ENCODE measurements at places on chromosomes 4 and X.

DNA sequence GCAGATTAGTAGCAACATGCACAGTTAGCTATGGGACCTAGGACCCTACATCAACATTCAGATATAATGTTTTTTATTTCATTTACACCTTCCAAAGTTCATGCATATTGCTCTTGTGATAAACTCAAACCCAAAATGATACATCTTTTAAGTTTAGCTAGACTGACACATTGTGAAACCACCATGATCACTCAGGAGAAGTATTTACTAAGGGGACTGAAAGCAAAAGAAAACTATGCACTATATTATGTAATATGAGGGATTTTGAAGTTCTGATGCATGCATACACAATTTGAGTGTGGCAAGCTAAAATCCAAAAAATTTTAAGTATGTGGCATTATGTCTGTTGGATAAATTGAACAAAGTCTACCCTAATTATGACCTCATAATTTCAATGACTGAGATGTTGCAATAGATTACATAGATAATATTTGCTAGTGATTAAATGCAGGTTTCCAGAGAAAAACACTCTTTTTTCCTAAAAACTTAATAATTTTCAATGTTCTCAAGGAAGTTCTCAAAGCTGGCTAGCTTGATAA is 914.8 kb upstream of the GRIA3 start:
- no peak for DNase-seq

DNA sequence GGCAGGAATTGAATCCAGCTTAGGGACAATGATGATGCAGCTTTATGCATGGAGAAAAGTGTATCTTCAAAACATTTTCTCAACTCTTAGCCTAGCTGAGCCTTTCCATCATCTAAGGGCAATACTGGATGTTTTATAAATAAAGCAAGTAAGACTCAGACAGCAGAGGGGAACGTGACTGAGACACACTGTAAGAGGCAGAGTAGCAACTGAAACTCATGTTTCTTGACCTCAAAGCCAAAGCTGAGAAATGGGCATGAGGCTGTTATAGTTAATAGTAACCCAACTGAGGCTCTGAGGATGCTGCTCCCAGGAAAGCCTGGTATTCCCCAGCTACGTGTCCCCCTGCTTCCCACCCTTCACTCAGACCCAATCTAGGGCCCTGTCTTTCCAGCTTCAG is 44.6 kb downstream of the ARHGEF9 start:
- DNase-seq: no peak

GRCh38 chr4:101414496-101414895 is 67.2 kb upstream of the PPP3CA start:
- no peak for DNase-seq

- DNase-seq: peak; percentile 6
Measured at GRCh38 chr4:71765350-71765749, 18.5 kb downstream of the GC start.

GRCh38 chr4:53924333-53925049 is 139.9 kb downstream of the CHIC2 start:
- no peak for DNase-seq

- peak; percentile 87 for DNase-seq
Measured at GRCh38 chrX:46589977-46590723, 16.6 kb downstream of the CHST7 start.

DNA sequence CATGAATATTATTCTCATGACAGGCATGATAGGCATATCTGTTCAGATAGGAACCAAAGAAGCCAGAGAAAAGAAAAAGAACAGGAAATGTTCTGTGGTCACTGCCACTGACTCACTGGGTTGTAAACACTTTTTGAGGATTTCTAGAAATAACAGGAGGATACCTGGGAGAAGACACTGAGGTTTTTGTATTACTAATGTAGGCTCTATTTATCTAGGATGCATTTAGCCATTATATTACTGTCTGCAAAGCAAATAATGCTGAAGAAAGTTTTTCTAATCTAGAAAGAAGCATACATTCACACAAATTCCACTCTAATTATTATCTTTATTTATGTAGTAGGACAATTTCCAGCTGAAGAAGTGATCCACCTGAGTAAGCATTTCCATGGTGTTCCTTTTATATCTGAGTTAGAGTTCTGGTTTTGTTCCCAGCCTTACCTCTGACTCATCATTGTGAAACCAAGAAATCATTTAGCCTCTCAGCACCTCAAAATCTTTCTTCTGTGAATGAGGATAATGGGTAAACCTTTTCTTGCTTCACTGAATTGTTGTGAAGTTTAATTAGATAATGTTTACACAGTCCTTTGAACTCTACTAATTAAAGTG is 40.2 kb upstream of the EPGN start:
- peak; percentile 84 for DNase-seq

- no peak for DNase-seq
Measured at GRCh38 chrX:115897956-115898355, 272.6 kb upstream of the AGTR2 start.

GRCh38 chrX:13009273-13009672 is 34.4 kb downstream of the TMSB4X start:
- peak; percentile 79 for DNase-seq

GRCh38 chr4:76954489-76954888 is 4.9 kb downstream of the SEPTIN11 start:
- DNase-seq: no peak

DNA sequence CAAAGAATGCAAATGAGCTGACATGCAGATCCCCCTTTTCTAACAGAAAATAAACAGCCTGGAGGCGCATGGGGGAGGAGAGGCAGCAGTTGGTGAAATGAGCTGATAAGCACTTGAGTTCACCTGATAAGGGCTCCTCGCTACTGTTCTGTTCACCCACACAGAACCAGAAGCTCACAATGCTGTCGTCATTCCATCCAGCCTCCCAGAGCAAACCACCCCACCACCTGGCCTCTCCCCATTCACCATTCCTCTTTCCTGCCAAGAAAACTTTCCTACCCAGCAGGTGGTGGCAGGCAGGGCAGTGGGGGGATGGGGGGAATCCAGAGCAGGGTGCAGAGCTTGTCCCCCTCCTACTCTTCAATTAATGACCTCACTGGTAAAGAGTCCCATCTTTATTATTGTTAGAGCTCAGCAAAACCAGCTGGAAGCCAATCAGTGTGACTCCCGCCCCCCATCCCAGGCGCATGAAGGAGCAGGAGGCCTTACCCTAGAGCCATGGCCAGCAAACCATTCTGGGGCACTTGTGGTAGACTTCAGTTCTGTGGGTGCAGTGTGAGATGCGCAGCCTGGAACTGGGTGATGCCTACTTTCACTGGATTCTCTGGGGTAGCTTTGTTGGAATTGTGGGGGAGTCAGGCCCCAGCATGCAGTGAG is 350.3 kb downstream of the ZIC3 start:
- no peak for DNase-seq

DNA sequence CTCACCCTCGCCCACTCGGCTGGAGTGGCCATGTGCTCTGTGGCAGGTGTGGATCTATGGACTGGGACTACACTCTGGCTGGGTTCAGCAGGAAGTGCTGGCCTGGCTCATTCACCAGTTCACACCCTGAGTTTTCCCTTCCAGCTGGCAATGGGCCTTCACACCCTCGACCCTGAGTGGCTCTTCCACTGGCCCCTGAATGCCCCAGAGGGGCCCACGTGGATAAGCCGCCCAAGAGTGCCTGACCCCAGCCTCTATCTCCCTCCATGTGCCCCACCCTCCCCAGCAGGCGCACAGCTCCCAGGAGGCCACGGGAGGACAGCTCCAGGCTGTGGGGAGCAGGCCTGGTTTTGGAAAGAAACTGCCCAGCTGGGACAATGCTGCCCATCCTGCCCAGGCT is 234.1 kb downstream of the AFAP1 start:
- DNase-seq: no peak

- DNase-seq: peak; percentile 80
Measured at GRCh38 chr4:141307241-141307689, 86.6 kb downstream of the ZNF330 start.

DNA sequence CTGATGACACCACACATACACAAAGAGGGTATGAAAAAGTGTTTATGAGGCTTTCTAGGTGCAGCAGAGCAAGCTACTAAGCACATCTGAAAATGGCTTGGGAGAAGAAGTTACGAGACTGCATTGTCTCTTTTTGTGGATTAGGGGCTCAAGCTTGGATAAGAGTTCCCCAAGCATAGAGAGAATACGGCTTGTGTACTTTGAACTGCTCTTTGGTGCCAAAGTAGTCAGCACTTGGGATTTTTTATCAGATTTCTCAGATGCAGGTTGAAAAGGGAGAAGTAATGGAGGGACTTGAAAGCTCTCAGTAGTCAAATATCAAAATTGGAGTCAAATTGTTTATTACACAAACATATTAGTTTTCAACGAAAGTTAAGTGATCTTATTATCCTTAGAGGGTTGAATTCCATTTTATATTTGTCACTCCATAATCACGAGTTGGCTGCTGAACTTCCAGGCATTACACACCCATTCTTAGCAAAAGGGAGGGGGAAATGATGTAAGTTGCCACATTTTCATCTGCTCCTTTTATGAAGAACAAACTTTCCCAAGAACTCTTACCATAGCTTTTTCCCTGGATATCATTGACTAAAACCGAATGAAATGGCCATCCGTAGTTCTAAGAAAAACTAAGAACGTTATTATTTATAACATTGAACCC is 1904.9 kb downstream of the PCDH7 start:
- DNase-seq: no peak

DNA sequence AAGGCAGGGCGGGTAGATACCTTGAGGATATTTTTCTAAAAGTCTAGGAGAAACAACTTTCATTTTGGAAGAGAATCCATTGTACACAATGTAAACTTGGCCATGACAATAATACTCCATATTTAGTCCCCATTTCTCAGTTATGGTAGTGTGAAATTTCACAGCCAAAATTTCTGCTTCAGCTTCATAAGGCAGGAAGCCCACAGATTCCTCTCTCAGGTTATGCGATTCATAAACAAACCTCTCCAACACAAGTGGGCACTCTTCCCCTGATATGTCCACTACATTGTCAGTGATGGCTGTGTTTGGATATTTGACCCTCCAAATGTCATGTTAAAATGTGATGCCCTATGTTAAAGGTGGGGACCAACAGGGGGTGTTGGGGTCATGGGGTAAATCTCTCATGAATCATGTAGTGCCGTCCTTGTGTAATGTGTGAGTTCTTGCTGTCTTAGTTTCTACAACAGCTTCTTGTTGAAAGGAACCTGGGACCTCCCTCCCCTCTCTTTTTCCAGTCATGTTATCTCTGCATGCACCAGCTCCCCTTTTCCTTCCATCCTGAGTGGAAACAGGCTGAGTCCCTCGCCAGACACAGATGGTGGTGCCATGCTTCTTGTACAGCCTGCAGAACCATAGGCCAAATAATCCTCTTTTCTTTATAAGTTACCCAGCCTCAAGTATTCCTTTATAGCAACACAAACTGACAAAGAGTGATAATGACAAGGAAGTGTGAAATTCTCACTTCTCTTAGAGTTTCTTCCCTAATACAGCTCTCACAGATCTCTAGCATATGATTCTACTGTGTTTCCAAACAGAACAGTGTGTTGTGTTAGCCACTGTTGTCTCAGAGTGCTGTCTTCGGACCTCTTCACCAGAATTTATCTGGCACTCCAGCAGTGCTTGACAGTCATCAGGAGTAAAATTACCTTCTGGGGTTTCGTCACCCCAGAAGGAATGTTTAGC is 598.4 kb upstream of the GNPDA2 start:
- no peak for DNase-seq

DNA sequence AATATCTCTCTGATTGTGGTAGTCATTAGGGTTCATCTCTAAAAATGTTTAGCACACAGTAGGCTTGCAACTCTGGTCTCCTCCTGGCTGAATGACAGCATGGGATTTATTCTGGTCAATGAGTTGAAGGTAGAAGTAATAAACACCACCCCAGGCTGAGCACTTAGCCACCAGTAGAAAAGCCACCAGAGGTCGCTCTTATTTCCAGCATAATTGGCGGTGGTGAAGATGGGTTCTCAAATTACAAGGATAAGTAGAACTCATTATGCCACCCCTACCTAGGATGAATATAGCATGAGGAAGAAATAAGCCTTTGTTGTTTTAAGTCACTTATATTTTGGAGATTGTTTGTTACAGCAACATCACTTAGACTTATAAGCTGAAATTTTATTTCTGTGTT is 302.7 kb downstream of the GPM6A start:
- no peak for DNase-seq

DNA sequence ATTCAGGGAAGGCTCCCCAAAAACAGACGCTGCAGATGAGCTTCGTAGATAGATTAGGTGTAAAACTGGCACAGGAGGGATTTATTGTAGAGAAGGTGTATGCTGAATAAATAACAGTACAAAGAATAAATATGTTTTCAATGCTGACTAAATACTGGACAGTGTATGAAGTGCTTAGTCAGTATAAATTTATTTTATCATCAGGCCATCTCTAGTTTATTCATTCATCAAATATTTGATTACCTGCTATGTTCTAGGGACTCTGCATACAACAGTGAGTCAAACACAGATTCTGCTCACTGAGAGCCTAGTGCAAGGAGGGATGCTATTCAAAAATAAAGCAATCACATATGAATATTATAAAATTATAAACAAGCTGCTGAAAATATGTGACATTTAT is 63.6 kb upstream of the TSPAN5 start:
- DNase-seq: peak; percentile 41

GRCh38 chr4:66073961-66074360 is 403.7 kb upstream of the EPHA5 start:
- no peak for DNase-seq

DNA sequence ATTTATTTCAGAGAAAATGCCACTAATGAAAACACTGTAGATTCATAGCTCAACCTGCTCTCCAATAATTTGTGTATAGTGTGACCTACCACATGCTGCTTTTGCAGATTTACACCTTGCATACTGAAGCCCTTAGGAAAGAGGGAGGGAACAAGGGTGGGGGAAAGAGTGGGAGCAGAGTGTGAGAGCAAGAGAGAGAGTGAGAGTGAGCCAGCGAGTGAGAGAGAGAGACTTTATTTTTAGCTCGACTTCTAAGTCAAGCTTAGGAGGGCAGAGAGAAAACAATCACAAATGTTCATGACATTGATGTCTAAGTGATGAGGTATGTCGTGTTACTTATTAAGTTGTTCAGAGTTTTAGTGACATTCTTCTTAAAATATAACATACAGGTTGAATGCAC is 112.5 kb upstream of the HAND2 start:
- DNase-seq: no peak

- no peak for DNase-seq
Measured at GRCh38 chr4:182351485-182351884, 108.3 kb downstream of the TENM3 start.

DNA sequence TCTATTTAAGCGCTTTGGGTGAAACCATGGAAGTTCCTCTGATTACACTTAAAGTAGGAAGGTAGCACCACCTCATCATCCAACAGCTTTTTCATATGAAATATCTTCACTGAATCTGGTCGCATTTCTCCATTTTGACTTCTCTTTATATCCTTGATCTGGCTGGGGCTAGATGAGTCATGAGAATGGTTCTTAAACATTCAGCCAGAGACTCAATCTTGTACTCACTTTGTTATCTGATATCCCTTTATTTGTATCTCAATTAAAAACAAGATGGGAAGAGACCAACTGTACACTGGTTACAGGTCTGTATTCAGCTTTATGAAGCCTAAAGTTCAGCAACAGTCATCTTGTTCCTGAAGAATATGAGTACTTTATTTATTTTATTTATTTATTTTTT is 84.9 kb downstream of the CBLL2 start:
- no peak for DNase-seq
